CD4-positive, alpha-beta T cell treated with Interleukin-21 for 1 hour (primary cell): ENCODE measurements at places on chromosomes 6 and 20.

DNA sequence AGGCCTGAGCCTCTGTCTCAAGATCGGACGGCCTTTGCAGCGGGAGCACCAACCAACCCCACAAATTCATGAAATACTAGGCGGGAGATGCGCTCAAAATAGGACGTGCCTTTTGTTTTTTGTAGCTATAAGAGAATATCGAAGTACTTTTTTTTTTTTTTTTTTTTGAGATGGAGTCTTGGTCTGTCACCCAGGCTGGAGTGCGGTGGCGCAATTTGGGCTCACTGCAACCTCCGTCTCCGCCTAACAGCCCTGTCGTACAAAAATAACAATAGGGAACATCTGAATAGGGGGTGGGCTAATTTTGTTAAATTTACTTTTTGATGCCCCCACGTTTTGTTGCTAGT, 5.9 kb upstream of the TUBB2A start:
- DNase-seq: no peak

- peak; percentile 1 for DNase-seq
Observed at GRCh38 chr6:46704562-46704961, 16.9 kb downstream of the TDRD6 start.

GRCh38 chr20:5328268-5328667, 11.5 kb upstream of the PROKR2 start:
- DNase-seq: no peak

DNA sequence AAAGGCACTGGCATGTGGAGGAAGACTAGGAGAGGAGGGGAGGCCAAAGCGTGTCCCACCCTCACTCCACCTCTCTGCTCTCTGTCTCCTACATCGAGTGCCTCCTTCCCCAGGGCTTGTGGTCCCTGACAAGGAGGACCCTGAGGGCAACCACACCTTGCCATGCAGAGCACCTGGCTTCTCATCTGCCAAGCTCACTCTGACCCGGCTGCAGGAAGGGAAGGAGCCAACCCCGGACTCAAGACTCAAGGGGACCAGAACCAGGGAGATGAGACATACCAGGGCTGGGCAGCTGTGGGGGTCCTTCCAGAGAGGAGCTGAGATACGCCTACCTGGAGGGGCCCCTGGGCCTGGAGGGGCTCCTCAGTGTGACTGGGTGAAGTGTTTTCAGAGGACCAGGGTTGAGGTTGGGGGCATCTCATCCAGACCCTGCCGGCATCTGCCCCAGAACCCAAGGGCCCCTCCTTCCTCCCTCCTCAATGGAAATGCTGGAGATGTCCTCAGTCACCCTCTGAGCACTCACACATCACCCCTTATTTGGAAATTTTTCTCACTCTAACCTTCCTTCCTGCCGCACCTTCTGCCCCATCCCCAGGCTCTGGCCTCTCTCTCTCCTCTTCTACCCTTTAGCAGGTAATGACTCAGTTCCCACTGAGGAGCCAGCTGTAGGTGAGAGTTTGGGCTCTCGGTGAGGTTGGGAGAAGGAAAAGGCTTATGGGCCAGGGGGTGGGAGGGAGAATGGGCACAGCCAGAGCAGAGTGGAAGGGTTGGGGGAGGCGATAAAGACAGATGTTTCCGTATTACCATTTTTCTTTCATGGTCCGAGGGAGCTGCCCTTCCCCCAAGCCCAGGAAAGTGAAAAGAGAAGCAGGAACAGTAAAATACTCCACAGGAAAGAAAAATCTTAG, 32.0 kb upstream of the POU5F1 start:
- no peak for DNase-seq

- DNase-seq: no peak
Observed at GRCh38 chr6:138571585-138572166, 72.4 kb upstream of the NHSL1 start.

DNA sequence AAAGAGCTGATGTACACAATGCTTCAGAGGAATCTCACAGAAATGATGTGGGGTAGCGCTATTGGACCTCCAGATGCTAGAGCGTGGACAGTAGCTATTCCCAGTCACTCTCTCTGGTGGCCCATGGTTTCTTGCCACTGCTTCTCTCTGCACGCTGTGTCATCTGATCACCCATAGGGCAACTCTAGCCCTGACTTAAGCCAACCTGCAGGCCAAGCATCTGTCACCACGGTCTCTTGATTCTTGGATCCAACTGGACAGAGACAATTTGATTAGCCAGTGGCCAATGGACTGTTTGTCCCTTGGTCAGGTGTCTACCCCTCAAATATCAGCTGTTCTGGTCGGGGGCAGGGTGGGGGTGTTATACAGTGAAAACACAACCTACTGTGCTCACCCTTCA, 42.4 kb upstream of the TRAF3IP2 start:
- DNase-seq: no peak

DNA sequence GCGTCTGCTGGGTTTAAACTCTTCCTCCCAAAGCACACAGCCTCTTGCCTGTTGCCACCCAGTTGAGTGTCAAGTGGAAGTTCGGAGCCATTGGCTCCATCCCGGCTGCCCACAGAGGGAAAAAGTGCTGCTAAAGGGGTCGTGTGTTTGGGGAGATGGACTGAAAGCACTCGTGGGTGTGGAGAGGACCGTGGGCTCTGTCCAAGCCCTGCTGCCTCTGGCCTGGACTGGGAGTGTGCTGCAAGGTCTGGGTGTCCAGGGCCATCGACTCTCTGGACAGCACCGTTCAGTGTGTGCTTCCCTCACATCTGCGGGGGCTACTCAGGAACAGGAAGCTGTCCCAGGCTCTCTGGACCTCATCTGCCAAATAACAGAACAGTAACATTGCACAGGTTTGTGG, 269.3 kb downstream of the DLL1 start:
- no peak for DNase-seq

DNA sequence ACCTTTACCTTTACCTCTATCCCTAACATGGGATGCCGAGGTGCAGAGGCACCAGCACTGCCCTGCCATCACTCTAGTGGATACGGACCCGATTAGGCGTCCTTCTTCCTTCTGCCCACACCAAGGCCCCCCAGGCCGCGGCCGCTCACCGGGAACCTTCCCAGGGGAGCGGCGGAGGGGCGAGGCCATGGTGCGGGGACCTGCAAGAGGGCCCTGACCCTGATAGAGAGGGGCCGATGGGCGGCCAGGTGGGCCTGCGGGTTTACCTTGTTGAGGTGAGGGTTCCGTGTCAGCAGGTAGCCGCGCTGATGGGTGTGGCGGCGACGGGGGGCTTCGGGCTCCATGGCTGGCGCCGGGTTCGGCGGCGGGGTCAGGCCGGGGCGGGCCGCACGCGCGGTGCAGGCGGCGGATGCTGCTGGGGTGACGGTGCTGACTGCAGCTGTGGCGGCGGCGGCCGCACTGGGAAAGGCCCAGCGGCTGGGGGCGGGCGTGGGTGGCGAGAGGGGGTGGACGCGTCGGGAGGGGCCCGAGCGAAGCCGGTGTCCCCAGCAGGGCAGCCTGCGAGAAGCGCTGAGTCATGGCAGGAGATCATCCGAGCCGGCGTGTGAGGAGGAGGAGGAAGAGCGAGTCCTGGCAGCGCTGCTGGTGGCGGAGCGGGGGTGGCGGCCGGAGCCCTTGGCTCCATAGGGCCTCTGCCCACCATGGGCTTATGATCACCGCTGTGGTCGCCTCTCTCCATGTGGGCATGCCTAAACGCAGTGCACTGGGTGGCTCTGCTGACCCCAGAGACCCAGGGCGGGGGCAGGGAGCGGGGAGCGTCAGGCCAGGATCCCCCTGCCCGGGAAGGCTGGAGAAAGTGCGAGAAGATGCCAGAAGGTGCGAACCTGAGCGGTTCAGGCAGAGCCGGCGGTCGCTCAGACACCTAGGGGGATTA, at the start of gene ME1:
Gene ME1, minus strand, starts transcription at position 441 of the 934 bp plus-strand sequence. Its CDS starts 97 bp downstream, at position 344.
- DNase-seq: peak; percentile 35

- DNase-seq: no peak
Observed at GRCh38 chr6:142937986-142938385, 7.0 kb downstream of the HIVEP2 start.

DNA sequence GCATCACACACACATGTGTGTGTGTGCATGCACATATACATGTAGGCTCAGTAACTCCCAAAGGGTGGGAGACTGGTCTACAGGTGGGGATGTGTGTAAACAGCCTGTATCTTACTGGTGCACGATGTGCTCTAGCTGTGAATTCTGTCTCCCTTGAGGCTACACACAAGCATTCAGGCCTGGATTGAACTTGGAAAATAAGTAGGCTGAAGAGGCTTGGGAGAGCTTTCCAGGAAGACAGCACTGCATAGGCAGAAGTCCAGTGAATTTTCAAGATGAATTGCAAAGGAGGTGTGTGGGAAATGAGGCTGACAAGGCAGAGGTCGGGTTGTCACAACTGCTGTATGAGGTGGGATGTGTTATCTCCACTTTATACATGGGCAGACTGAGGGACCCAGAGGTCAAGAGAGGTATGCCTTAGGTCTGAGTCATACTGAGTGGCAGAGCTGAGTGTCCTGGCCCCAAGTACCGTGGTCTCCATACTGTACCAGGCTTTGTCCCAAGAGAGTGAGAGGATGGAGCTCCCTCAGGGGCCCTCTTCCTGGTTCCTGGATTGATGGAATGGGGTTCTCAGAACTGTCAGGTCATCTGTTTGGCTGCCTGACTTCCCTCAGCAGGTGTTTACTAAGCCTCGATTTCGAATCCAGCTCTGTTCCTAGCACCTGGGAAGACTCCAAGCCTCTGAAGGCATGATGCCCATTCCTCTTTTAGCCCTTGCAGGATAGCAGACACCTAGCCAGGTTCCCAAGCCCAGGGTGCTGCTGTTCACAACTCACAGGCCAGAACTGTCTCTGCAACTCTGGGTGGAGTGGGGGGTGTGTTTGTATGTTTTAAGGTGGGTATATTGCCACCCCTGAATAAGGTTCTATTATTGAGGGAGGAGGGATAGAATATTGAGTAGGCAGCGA, 14.4 kb downstream of the SNPH start:
- no peak for DNase-seq

DNA sequence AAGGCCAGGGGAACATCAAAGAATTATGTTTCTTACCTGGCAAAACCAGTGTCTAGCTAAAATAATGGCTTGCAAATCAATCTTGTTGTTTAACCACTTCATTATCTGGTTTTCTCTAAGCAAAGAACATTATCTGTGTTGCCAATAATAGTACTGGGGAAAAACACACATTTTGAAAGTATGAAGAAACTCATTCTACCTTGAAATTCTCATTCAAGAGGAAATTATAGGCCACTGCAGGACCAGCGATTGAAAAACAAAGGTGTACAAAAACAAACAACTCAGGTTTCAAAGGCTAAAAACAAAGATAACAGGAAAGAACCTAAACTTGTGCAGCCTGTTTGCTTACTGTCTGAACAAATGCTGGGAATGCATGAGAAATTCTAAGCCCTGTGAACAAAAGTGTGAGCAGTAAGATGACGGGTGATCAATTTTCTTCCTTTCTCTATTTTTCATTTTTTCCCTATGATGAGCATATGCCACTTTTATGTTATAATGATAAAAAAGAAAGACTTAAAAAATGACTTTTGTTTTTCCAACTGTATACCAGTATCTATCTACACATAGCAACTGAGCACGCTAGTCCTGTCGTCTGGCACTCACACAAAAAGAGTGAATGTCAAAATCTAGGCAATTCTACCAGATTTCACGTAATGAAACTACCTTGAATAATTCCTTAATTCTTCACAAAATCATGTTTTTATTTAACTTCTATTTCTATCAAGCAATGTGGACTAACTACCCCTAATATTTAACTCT, 117.9 kb downstream of the SGK1 start:
- no peak for DNase-seq

GRCh38 chr6:29708432-29709179, 14.6 kb upstream of the HLA-F start:
- peak; percentile 83 for DNase-seq

- no peak for DNase-seq
Observed at GRCh38 chr6:87244380-87244779, 78.0 kb upstream of the SMIM8 start.

DNA sequence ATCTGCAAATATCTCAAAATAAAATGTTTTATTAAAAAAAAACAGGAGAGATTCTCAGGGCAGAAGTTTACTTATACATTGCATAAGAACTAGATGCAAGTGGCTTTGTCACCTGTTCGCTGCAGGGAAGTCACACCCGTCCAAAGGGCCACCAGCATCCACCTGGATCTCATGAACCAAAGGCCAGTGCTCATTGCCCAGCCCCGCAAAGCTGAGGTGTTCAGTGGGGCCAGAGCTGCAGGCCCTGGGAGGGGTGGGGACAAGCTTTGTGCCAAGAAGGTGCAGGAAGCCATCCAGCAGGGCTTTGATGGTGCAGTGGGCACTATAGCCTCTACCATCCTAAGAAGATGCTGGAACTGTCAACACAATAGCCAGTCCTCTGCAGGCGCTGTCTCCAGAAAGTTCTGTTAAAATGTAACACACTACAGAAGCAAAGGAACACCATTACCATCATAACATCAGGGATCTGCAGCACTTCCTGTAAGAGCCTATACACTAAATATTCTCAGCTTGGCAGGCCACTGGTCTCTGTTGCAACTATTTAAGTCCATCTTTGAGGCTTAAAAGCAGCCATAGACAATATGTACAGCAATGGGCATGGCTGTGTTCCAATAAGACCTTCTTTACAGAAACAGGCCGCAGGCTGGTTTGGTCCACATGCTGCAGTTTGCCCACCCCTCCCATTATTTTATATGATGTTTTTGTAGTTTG, 15.7 kb upstream of the CD93 start:
- no peak for DNase-seq

DNA sequence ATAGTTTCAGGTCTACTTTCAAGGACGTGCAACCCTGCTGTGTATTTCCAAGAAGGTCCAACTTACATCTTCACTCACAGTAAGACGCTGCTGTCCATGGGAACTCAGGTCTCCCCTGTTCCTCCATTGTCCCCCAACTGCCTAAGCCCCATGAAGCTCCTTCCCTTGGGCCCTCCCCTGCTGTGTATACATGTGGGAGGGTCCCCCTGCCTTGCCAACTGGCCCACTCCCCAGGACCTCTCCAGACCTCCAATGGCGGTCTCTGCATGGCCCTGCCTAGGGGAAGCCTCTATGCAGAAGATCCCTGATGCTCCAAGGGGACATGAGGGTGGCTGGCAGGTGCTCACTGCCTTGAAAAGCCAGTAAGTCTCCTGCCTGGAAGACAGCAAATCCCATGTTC, 186.7 kb upstream of the CST7 start:
- no peak for DNase-seq

GRCh38 chr6:118504611-118505010, 43.5 kb upstream of the PLN start:
- DNase-seq: no peak
